ENCODE measurements at places on chromosomes 3 and 15.
A peak's percentile ranks its signal among the peaks of the same experiment; 100 is the strongest.

- DNase-seq = peak; percentile 24
Measured at GRCh38 chr3:43025423-43025822, 46.3 kb downstream of the GASK1A start.

DNA sequence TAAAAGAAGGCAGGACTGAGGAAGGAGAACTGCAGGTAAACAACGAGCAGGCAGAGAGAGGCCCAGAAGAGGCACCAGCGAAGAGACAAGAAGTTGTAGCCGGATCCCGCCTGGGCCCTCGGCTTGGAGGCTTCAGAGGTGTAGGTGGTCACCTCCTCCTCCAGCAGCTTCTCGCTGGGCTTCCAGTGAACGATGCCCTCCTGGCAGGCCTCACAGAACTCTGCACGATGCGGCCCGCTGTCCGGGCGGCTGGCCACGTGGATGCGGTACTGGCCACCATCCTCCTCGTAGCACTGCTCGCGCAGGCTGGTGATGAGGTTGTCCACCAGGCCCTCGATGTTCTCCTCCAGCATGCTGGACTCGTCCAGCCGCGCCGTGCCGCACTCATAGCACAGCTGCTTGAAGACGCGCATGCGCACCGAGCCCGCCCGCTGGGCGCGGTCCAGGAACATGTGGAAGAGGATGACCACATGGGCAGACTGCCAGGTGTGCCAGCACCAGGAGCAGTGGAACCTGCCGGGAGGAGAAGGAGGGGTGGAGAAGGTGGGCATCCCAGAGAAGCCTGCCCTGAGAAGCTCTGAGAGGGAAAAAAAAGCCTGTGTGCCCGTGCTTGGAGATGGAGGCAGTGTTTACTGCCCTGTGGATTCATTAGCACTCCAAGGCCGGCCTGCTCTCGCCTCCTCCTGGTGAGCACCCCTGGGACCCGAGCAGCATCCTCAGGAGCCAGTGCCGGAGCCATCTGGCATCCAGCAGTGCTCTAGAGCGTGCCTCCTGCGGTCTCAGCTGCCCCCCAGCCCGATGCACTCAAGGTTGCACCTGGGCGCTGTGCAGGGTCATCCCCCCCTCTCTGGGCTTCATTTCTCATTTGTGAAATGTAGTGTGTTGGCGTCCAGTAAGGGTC is 3.6 kb downstream of the RTP2 start:
- no peak for DNase-seq

DNA sequence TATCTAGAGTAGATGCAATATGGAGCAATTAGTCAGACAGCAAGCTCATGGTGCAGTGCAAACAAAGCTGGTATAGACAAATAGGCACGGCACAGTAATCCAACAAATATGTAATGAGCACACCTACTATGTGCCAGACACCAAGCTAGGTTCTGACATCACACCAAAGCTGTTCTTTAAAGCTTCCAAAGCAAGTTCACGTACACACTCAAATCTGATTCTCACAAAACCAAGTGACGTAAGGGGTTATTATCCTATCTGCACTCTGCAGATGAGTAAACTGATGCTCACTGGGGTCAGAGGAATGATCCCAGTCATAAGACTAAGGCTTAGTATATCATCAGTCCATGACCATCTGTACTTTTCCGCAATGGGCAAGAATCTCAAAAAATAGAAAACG is 27.8 kb upstream of the LIPC start:
- DNase-seq = no peak

- DNase-seq = no peak
Measured at GRCh38 chr3:135706758-135707375, 258.7 kb upstream of the PPP2R3A start.

DNA sequence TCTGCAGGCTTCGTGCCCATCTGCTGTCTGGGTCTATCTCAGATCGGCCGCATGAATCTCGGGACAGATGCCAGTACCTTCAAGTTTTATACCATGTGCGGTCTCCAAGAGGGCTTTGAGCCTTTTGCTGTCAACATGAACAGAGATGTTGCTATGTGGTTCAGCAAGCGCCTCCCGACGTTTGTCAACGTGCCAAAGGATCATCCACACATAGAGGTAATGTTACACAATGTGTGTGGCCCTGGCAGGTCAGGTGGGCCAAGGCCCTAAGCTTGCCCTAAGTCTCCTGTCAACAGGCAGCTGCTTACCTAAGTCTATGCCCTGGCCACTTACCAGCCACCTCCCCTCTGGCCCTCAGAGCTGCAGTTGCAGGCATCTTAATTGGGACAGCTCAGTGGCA is 324.0 kb upstream of the CHRM5 start:
- no peak for DNase-seq

All from PC-3 (cell line).